ENCODE measurements at places on chromosomes 11 and 22.
A peak's percentile ranks its signal among the peaks of the same experiment; 100 is the strongest.

DNA sequence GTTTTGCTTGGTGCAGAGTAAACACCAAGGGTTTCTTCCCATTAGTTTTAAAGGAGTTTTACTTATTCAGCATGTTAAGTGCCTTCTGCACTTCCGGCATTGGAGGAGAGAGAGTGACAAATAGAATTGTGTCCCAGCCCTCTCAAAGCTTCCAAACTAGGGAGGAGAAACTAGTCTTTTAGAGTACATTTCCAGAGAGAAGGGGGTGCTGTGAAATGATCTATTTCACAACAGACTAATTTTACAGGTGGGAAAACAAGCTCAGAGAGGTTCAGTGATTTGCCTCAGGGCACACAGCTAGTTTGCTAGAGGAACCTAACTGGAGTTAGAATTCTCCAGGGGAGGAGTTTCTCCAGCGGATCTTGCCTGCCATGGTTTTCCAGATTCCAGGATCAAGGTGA, 12.6 kb downstream of the MPST start:
- no peak for DNase-seq

DNA sequence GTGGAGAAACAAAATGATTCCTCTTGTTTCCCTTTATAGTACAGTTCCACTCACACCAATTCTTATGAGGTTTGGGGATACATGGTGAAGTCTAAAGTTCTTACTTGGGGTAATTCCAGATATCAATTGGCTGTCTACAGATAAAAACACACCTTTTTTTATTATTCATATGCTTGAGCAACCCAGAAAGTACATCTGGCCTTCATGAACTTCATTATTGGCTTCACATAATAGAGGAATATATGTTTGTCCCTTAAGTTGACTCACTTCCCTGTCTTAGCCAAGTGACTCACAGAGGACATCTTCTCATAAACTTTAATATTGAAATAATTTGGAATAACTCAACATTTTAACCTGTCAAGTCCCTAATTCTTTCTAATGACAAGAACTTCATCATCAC, 36.3 kb upstream of the SOX6 start:
- no peak for DNase-seq

GRCh38 chr22:37412495-37413250, 14.6 kb downstream of the ELFN2 start:
- DNase-seq = no peak

GRCh38 chr22:32723643-32724042, 77.9 kb upstream of the TIMP3 start:
- peak; percentile 90 for DNase-seq

GRCh38 chr11:79078999-79079398, 361.8 kb downstream of the TENM4 start:
- no peak for DNase-seq

DNA sequence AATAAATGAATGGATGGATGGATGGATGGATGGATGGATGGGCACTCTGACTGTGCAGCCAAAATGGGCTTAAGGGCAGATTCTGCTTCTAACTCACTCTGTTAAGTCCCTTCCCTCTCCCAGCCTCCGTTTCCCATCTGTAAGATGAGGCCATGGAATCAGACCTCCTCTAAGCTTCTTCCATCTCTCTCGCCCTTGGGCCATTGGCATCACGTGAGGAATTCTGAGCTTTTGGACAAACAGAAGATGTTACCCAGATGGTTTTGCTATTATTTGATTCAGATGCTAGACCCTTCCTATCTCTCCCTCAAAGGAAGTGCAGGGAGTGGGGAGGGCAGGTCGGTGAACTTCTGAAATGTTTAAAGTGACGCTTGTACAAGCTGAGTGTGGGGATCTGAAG, 4.0 kb upstream of the CYTH4 start:
- DNase-seq = no peak

GRCh38 chr11:99148352-99148751, 127.6 kb downstream of the CNTN5 start:
- no peak for DNase-seq

- no peak for DNase-seq
Observed at GRCh38 chr11:88266919-88267318, 70.6 kb downstream of the CTSC start.

DNA sequence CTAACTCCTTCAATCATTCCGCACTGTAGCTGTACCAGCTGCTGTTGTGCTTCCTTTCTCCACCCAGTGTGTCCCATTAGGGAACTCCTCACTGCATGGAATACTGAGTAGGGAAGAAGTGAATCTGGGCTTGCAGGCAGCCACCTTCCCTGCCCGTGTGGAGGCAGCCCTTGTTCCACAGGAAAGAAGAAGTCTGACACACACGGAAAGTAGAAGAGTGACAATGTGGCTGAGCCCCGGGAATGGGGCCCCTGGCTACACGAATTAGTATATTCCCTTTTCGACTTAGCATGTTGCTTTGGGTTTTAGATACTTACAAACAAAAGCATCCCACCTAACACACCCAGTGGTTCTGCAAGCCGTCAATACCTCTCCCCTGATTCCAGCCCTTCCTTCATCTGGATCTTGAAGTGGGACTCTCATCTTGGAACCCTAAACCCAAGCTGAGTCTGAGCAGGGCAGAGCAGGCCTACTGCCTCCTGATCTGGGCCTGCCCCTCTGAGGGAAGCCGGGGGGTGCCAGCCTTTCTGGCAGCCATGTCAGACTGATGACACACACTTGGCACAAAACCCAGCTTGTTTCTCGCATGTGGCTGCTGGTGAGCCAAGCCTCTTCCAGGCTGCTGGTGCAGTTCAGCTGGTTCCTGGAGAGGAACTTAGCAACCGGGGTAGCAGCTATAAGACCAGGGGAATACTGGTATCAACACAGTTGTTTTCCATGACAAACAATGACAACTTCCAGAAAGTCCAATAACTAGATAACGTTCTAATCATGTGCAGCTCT, 71.6 kb downstream of the C11orf58 start:
- peak; percentile 72 for DNase-seq

DNA sequence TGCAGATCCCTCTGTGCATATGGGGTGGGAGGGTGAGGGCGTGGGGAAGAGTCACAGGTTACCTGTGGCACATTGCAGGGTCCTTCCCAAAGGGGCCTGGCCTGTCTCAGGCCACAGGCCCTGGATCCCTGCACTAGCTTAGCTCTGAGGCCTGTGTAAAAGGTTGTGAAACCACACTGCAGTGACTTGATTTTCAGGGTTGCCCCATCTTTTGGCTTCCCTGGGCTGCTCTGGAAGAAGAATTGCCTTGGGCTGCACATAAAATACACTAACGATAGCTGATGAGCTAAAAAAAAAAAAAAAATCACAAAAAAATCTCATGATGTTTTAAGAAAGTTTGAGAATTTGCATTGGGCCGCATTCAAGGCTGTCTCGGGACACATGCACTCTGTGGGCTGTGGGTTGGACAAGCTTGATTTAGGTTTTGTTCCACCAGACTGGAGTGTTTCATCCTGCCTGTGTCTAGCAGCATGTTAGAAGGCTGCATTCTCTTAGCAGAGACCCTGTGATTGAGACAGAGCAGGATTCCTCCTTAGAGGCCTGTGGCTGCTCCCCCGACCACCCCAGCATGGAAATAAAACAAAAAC, 35.9 kb upstream of the TREH start:
- no peak for DNase-seq

- no peak for DNase-seq
Observed at GRCh38 chr11:102608699-102609098, 16.4 kb downstream of the MMP20 start.

- peak; percentile 25 for DNase-seq
Observed at GRCh38 chr22:22704156-22704946, 59.9 kb downstream of the GGTLC2 start.

DNA sequence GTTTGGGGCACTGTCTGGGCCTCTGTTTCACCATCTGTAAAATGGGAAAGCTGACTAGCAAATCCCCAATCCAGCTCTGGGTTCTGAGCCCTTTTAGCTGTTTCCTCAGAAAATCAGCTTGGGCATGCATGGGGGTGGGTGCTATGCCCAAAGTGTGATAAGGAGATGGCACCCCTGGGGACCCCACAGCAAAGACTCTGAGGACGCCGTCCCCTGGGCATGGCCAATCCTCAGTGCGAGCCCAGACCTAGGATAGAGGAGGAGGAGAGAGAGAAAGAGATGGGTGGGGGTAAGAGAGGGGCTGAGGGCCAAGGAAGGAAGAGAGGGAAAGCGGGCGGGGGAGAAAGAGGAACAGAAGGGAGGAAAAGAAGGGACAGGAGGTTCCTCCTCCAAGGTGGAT, 31.8 kb downstream of the TPBGL start:
- DNase-seq = no peak

DNA sequence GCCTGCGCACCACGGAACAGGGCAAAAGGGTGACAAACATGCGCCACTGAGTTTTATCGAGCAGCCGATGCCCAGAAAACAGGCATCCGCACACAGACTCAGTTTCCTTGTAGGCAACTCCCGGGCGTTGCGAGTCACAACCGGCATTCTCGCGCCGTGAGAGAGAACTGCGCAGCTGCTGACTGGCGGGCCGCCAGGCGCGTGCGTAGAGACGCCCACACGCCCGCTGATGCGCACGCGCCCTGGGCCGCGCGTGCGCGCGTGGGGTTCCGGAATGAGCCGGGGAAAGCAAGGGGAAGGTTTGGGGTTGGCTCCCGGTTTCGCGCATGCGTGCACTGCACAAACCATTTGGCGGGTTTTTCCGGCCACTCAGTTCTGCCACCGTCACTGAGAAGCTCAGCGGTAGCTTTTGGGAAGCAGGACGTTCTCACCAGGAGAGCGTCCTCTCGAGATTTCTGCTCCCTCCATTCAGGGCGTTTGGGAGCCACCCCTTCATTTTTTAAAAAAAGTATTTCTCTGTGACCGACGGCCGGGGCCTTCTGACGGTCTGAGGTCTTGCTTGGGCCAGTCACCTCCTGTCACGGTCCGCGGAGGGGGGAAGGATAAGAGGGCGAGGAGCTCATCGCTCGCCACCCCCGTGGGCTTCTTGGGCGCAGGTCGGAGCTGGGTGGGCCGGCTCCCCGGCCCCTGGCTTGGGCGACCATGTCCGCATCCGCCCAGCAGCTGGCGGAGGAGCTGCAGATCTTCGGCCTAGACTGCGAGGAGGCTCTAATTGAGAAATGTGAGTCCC, at the start of gene POLA2:
TSS of gene POLA2 (plus strand) at position 372 of the 790 bp plus-strand sequence. CDS start at position 703, 331 bp downstream.
- DNase-seq = peak; percentile 97

DNA sequence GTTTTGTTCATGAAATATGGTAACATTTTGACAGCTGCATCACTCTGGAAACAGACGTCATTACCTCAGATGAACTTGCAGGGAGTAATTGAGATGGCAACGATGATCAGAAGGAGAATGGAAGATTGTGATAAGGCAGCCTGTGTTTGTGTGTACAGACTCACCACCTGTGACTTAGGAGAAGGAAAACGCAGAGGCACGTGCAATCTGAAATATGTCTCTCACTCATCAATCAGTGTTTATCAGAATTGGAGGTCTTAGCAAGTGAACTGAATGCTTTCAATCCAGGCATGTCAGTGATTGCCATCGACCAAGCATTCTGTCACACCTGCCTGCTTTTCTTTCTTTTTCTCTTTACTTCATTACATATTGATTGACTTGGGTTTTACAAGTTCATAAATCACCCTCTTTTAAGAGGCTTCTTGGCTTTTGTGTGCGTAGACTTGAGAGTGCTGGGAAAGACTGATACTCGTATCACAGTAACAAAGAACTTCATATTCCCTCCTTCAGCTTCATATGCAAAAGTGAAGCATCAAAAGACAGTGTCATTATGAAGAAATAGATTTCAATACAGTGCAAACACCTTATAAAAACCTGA, 24.6 kb downstream of the FAT3 start:
- no peak for DNase-seq

GRCh38 chr11:34444428-34444827, 5.7 kb downstream of the CAT start:
- DNase-seq = no peak

DNA sequence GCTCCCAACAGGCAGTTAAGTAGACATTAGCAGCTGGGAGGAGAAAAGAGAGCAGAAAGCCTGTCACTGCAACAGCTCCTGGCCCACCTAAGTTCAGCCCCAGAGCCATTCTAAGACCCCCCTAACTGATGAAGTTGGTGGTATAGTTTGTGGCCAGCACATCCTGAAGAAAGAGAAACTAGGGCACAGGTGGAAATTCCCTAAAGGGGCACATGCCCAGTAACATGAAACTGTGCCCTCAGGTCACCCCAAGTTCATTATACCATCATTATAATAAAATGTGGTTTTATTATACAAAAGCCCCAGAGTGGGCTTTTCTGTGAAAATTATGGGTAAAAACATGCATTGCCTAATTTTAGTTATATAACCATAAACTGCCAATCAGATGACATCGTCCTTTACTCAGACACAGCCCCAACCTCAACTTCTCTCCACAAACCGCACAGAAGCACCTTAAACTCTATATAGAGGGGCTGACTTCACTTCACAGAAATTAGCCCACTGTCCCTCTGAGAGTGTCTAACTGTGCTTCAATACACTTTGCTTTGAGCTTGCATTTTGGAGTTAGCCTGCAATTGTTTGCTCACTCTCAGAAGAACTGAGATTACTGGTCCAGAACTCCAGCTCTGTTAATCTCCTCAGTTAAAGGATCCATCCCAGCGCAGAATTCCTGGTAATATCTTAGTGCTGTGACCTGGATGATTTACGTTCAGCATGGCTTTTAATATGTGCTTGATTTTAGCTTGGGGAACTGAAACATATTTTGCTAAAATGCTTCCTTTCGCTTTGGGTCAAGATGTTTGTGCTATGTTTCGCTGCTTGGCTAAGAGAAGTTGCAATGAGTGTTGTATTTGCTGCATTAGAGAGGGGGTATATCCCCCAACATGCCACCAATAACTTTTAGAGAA, 1.8 kb upstream of the APOL3 start:
- DNase-seq = no peak

DNA sequence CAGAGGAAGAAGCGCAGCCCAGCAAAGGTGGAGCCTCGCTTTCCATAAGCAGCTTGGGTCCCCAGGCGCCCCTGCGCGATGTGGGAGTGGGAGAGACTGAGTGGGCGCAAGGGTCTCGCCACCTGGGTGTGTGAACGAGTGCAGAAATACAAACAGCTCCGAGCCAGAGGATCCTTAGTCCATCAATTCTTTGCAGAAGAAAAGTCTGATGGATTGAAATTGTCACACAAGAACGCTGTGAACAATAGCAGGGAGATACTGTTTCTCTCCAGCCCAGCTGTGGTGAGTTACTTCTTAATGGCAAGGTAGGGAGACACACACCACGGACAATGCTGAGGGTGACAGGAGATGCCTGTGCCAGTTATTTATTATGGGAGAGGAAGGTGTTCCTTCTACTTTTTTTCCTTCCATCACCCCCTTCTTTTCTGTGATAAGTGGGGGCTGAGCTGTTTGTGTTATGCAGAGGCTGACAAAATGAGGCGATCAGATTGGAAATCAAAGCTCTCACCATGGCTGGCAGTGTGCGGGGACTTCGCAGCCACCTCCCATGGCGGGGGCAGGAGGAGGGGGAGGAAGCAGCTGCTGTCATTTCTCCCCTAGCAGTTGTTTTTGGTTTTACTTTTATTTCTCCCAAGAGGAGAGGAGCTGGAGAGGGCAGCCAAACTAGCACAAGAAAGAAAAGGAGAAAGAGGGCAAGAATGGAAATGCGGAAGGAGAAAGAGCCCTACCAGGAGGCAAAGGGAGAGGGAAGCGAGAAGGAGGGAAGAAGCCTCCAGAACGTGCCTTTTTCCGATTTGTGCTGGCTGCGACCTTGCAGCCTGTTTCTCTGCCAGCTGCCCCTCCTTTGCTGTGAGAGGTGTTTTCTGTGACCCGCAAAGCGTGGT, 755.8 kb downstream of the NTM start:
- no peak for DNase-seq

All from sciatic nerve (tissue), 2 donors.